Activated CD4-positive, CD25-positive, alpha-beta regulatory T cell (primary cell): ENCODE measurements at places on chromosomes 1 and 21.

DNA sequence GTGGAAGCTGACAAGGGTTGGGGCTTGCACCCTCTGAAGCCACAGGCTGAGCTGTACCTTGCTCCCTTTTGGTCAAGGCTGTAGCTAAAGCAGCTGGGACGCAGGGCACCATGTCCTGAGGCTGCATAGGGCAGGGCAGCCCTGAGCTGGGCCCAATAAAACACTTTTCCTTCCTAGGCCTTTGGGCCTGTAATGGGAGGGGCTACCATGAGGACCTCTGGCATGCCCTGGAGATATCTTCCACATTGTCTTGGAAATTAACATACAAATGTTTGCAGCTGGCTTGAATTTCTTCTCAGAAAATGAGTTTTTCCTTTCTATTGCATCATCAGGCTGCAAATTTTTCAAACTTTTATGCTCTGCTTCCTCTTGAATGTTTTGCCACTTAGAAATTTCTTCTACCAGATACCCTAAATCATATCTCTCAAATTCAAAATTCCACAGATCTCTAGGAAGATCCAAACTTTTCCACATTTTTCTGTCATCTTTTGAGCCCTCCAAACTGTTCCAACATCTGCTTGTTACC, 32.9 kb upstream of the TTLL7 start:
- no peak for DNase-seq

DNA sequence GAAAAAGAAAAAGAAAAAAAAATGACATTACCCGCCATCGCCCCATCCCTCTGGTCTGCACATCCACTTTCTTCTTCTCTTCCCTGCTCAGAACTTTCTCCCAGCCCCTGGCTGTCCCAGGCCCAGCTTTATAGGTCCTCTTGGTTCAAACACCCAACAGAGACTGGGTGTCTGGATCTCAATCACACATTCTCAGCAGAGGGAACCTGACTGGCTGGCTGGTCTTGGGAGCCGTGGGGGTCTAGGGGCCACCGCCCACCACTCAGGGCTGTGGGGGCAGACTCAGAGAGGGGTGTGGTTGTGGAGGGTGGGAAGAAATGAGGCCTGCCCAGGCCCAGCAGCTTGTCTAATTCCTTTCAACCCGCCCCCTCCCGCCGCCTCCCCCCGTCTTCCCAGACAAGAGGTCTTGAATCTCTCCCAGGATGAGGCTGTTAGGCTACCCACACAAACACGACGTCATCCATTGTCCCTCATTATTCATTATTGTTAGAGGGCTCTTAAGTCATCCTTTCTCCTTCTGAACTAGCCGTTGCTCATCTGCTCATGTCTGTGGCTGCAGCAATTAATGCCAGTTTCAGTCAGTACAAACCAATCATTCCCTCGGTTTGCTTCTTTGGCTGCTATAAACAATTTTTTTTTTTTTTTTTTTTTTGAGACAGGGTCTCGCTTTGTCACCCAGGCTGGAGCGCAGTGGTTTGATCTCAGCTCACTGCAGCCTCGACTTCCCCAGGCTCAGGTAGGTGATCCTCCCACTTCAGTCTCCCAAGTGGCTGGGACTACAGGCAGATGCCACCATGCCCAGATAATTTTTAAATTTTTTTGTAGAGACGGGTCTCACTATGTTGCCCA, 40.6 kb upstream of the CLIC4 start:
- DNase-seq: no peak

- no peak for DNase-seq
Observed at GRCh38 chr1:219490566-219490965, 122.3 kb downstream of the ZC3H11B start.

- no peak for DNase-seq
Observed at GRCh38 chr1:219528633-219529032, 84.3 kb downstream of the ZC3H11B start.
